ENCODE measurements at places on chromosomes 1 and 21.
A peak's percentile ranks its signal among the peaks of the same experiment; 100 is the strongest.

- DNase-seq: no peak
These were observed 123.6 kb upstream of the C1orf174 start for GRCh38 chr1:4023678-4024077.

DNA sequence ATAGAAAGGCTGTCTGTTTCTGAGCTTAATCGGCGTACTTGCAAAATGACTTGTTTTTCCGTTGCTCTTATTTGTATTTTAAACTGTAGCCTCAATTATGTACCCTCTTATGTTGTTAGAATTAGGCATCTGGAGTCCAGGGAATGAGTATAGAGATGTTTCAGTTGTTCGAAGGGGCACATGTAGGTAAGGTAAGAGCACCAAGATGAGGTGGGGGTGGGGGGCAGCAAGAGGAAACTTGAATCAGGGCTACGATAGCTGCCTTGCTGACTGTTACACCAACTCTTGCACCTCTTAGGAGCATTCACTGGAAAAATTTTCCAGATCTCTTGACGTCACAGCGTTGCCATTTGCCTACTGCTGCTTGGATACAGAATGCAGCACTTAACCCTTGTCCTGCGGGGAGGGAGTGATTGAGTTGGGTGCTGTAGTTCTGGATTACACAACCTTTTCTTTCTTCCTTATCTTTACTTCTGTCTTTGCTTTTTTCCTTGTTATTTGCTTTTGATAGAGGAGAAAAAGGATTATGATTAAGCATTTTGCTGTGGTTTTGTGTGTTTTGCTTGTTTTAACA lies 3.2 kb downstream of the ATP1B1 start:
- no peak for DNase-seq

DNA sequence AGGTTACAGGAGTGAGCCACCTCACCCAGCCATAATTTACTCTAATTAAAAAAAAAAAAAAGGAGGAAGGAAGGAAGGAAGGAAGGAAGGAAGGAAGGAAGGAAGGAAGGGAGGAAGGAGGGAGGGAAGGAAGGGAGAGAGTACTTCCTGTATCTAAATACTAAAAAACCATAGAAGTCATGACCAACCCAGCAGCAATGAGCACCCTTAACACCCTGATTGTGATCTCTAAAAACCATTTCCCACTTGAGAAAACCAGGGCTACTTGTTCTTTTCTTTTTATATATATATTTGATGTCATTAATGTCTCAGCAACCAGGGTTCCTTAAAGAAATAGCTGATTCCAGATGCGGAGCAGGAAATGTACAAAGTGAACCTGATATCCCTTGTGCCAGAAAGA lies 31.2 kb downstream of the ARID4B start:
- no peak for DNase-seq

- DNase-seq: no peak
These were observed 59.9 kb downstream of the SIPA1L2 start for GRCh38 chr1:232570007-232570406.

GRCh38 chr1:184300446-184300845 lies 86.4 kb upstream of the C1orf21 start:
- peak; percentile 56 for DNase-seq

- DNase-seq: no peak
These were observed 23.7 kb downstream of the JAK1 start for GRCh38 chr1:64942675-64943074.

GRCh38 chr1:91604632-91605031 lies 104.0 kb downstream of the CDC7 start:
- no peak for DNase-seq

DNA sequence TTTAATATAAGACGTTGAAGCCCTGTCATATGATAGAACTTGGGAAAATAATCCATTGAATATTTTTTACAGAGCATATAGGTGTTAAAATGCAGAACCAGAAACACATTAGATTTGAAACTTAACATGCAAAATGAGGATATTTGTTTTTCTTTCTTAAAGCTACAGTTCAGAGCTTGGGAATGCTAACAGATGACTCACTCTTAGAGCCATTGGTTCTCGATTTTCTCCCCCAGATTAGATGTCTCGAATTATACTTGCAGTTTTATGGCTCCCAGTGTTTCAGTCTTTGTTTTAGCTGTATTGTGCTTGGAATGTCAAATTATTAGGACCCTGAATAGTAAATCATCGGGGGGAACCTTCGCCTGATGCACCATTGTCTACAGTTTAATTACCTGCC lies 575.7 kb upstream of the ZP4 start:
- DNase-seq: no peak

DNA sequence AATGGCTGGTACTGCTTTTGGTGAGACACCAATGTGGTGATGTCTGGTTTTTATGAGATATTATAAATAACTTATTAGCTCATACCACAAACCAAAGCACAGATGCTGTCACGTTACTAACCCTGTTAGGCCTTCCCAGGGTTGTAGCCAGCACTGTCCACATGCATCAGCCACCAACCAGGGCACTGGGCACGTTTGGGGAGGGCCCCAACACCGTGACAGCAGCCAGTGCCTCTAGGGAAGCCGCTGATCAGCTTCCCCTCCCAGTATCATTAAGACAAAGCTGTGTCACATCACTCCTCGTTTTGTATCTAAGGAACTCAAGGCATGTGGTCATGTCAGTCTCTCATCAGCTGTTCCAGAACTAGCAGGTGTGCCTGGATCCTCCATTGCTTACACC lies 13.9 kb downstream of the URB1 start:
- no peak for DNase-seq

All from MG63 (cell line).